Neural crest cell (in vitro differentiated cells): ENCODE measurements at places on chromosomes 2 and 18. TPM values are rescaled to one million over a fixed set of nuclear protein-coding genes. Genes with fewer than 3 reads are reported as not detected.

GRCh38 chr2:25088817-25089516 is 47.1 kb downstream of the EFR3B start:
- H3K4me3 ChIP-seq, result no peak overlapping the region
- H3K27me3 ChIP-seq, result no peaks in the 10 kb centered on the region
- H3K36me3 ChIP-seq, result peaks cover 6% of the 10 kb centered on the region
- H3K4me1 ChIP-seq, result peaks cover 28% of the 10 kb centered on the region
- no peak for DNase-seq
- no peak overlapping the region for H3K27ac ChIP-seq

DNA sequence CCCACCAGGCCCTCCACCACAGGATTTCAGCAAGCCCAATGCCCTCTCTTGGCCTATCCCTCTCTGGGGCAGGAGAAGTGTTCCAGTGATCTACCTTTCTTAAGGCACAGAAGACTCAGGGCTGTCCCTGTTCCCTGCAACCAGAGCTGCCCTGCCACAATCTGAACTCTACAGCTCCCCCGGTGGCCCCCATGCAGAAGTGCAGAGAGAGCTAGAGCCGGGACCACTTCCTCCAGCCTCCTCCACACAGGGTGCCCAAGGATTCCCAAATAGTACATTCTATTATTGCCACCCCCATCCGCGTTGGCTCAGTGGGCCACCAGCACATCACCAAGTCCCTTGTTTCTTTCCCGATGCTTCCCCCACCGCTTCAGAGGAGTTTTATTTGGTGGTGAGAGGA is 114.8 kb upstream of the PTPRM start:
- peaks cover 4% of the 10 kb centered on the region for H3K4me1 ChIP-seq
- H3K27ac ChIP-seq, result no peak overlapping the region
- H3K4me3 ChIP-seq, result no peak overlapping the region
- H3K36me3 ChIP-seq, result no peaks in the 10 kb centered on the region

MAP2 gene
- total RNA-seq, result 119 and 123 TPM in 2 replicates

CFAP65 gene
- 0.93 and 1.4 TPM in 2 replicates for total RNA-seq
